Dermis blood vessel endothelial cell (primary cell): ENCODE measurements at places on chromosomes 4 and X. TPM values are rescaled to one million over a fixed set of nuclear protein-coding genes. Genes with fewer than 3 reads are reported as not detected.

The SMIM10L2A gene
- total RNA-seq: 0.70 and 1.0 TPM in 2 replicates

The TCEAL2 gene
- not detected in 2 replicates for total RNA-seq

The NIPAL1 gene
- 0.47 and 0.68 TPM in 2 replicates for total RNA-seq

The MAGEA12 gene
- total RNA-seq: not detected in 2 replicates

The GATB gene
- total RNA-seq: 13.4 and 18.7 TPM in 2 replicates

The SPATA18 gene
- 4.3 and 4.6 TPM in 2 replicates for total RNA-seq

The ARHGAP36 gene
- not detected in 2 replicates for total RNA-seq

The ZNF157 gene
- 0.17 TPM in 1 of 2 replicates, not detected in the other for total RNA-seq

The TMEM131L gene
- total RNA-seq: 16.2 and 25.3 TPM in 2 replicates

The PASD1 gene
- not detected in 2 replicates for total RNA-seq

The H2AZ1 gene
- total RNA-seq: 303 and 446 TPM in 2 replicates

The CSAG3 gene
- total RNA-seq: not detected in 2 replicates

The SNCA gene
- total RNA-seq: 140 and 167 TPM in 2 replicates

The PDLIM5 gene
- 112 and 113 TPM in 2 replicates for total RNA-seq

The USP17L13 gene
- not detected in 2 replicates for total RNA-seq

The MAP9 gene
- 0.17 and 0.19 TPM in 2 replicates for total RNA-seq

The XK gene
- 0.05 TPM in 1 of 2 replicates, not detected in the other for total RNA-seq

The MAGEA8 gene
- total RNA-seq: not detected in 2 replicates

The TMSB15C gene
- 2.3 and 4.3 TPM in 2 replicates for total RNA-seq
